Stimulated activated CD8-positive, alpha-beta memory T cell treated with anti-CD3 and anti-CD28 coated beads, Interleukin-12 subunit alpha, Interleukin-12 subunit beta, amount 100 ng/mL, for 4 hours (primary cell): ENCODE measurements at places on chromosomes 11 and 22.

DNA sequence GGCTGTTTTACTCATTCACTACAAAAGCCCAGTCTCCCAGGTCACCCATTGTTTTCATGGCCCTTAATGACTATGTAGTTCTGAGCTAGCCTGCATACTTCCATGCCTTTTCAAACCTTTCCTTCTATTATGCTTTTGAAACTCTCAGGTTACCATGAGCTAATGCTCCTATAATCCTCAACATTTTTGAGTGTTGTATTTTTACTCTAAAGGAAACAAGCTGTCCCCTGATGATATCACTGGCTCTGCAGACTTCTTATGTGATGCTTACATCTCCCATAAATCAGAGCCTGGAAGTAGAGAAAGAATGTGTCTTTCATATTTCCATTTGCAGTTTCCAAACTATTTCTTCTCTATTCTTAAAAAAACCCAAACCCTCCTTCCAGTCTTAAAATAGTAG, 159.0 kb upstream of the RAG2 start:
- no peak for DNase-seq

DNA sequence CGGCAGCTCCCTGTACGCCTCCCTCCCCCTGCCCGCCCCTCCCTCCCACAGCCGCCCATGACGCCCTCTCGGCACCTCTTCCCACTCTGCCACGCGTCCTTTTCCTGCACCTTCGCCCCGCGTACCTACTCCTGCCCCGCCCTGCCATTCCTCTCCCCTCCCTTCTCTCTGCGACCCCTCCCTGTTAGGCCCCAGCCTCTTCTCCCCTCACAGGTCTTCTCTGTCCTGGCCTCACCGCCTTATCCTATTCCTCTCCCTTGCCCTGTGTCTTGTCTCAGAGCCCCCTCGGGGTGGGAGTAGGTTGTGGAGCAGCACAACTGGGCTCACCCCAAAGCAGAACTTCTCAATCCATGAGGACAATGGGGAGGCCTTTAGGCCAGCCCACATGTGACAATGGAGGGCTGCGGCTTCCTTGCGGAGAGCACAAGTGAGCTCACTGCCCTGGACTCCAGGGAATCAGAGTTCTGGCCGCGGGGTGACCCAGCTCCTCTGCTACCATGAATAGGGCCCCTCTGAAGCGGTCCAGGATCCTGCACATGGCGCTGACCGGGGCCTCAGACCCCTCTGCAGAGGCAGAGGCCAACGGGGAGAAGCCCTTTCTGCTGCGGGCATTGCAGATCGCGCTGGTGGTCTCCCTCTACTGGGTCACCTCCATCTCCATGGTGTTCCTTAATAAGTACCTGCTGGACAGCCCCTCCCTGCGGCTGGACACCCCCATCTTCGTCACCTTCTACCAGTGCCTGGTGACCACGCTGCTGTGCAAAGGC, 539 bp downstream of the SLC35C1 start:
- DNase-seq: no peak

- DNase-seq: no peak
Measured at GRCh38 chr11:71279916-71280645, 27.7 kb upstream of the SHANK2 start.

DNA sequence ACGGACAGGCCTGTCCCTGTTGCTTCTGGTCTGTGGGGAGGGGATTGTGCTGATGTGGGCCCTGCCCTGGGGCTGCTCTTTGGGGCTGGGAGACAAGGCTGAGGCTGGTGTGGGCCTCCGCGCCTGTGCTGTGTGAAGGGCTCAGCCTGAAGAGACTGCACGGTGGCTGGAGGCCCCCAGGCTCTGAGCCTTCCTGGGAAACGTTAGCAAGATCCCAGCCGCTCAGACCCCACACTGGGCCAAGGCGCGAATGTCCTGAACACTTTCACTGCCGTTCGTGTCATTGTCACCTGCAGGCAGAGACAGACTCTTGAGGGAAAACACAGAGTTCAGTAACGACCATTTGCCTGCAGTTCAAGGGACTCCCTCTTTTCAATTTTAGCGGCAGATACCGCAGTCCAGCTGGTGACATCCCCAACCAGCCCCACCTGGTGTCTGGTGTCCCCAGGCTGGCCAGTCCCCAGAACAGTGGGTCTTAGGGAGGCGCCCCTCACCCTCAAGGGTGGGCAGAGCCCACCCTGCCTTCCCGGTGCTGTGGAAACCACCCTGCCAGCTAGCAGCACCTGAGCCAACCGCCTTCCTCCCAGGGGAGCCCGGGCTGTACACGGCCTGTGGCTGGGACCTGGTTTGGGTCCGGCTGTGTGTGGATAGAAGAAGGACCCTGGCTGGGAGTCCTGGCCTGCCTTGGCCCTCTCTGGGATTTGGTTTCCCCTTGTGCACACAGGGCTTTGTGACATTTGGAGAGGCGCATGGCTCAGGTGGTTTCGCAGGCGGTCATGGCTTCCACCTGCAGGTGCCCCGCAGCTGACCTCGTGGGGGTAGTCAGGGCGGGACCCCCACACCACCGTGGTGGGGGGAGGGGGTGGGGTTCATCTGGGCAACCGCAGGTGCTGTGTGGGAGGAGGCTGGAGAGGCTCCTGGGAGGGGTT, 5.7 kb downstream of the PANX2 start:
- no peak for DNase-seq

DNA sequence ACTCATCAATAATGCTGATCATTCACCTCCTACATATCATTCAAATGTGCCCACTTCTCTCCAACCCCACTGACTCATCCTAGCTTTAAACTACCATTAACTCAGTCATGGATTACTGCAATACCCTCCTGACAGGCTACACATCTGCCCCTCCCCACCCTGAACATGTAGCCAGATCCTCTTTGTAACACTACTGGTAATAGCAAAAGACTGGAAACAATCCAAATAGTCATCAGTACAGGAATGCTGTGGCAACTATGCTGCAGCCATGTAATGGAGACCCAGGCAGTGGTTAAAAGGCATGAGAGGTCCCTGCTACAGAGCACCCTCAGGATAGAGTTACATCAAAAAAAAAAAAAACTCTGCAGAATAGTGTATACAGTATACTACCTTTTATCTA, 16.6 kb downstream of the SLC43A3 start:
- DNase-seq: no peak

DNA sequence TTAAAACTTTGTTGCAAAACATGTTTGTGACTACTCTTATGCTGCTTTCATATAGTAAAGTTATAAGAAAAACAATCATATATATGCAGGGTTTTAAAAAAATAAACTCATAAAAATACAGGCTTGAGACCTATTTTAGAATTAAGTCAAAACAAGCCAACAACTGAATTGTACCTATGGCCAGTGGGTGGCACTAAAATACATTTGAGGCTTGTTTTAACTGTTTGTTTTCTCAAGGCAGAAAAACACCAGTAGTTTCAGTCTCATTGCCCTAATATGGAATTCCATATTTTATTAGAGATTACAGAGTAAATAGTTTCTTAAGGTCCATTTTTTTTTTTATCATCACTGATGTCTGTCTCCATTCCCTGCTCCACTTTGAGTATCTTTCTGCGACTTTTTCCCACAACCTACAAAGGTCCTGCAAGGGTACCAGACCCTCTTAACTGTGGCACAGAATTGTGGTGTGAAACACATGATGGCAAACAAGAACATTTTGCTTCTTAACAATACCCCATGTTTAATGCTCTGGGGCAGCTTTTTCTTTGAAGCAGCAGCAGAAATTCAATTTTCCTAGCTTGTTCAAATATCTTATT, 8.5 kb upstream of the CCDC89 start:
- DNase-seq: no peak

- no peak for DNase-seq
Measured at GRCh38 chr11:75350743-75351540, 519 bp downstream of the ARRB1 start.

DNA sequence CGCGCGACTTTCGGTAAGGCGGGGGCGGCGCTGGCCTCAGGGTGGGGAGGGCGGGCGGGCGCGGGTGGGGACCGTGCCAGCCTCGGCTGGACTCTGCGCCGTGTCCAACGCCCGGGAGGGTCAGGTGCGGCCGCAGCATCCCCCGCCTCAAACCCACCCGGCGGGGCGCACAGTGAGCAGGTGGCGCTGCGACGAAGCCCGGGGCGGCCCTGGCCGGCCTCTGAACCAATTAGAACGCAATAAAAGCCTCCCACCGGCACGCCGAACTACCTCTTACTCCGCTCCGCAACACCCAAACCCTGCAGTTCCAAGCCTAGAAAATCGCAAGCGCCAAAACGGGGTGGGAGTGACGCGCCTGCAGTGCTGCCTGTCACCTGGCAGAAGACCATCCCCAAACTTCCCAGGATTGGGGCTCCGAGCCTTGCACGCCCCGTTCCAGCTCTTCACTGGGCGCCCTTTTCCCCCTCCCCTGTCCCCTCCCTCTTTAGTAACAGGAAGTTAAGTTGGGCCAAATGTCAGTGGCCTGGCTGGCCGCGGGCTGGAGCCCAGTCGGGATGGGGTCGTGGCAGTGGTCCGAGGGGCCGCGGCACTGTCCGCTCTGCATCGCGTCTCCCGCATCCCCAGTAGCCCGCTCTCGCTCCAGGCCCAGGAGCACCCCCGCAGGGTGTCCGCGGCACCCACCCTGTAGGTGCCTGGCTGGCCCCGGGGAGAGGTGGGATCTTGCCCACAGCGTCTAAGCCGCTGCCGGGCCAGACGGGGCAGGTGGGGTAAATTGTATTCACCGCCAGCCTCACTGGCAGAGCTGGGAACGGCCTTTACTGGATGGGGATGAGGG, 541 bp downstream of the MICAL2 start:
- no peak for DNase-seq

DNA sequence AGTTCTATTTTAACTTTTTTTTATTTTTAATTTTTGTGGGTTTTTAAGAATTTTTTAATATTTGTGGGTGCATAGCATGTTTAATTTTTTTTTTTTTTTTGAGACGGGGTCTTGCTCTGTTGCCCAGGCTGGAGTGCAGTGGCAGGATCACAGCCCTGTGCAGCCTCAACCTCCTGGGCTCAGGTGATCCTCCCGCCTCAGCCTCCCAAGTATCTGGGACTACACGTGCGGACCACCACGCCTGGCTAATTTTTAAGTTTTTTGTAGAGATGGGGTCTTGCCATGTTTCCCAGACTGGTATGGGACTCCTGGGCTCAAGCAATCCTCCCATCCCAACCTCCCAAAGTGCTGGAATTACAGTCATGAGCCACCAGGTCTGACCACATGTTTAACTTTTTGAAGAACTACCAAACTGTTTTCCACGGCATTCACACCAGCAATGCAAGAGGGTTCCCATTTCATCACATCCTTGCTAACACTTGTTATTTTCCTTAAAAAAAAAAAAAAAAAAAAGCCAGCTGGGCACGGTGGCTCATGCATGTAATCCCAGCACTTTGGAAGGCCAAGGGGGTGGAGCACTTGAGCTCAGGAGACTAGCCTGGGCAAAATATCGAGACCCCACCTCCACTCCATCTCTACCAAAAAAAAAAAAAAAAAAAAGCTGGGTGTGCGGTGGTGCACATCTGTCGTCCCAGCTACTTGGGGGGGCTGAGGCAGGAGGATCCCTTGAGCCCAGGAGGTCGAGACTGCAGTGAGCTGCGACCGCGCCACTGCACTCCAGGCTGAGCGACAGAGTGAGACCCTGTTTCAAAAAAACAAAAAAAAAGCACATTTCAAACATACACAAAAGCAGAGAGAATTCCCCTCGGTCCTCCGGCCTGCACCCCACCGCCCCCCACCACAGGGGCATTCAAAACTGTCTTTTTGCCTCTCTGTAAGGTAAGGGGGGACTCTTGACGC, 16.7 kb upstream of the TXNRD2 start:
- DNase-seq: no peak

- DNase-seq: no peak
Measured at GRCh38 chr11:17506942-17507341, 30.3 kb upstream of the ABCC8 start.

DNA sequence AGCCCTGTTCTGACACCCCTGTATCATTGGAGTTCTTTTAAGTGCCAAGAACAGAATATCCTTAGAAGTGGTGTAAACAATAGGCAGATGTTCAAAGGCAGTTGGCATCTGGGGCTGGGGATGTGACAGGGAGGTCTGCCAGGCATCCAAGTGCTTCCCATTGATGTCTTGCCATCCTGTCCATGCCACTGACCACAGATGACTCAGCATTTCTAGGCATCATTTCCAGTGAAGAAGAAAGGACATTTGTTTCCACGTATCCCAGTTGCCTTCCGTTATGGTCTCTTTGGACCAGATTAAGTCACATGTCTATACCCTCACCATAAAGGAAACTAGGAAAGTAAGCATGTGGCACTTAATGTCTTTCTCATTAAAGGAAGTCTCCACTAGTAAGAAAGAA, 76.7 kb upstream of the BARX2 start:
- DNase-seq: no peak

DNA sequence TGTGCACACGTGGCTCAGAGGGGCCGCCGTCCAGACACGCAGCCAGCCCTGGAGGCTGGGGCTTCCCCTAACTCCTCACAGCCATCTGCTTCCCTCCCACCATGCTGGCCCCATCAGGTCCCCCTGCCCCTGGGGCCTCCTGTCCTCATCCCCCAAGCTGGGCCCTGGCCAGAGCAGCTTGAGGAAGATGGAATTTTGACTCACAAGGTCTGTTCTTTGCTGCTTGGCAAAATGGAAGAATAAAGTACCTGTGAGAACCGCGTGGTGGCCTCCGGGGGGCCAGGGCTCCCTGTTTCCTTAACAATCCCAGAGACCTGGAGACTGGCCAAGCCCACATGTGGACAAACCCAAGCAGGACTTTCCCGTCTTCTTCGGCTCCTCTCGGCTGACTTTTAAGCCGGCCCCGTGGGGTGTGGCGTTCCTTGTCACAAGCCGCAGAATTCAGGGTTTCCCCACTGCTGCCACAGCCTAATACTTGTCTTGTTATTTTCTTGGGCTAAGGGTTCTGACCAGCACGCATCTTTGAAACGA, 872.8 kb downstream of the BRD1 start:
- no peak for DNase-seq

DNA sequence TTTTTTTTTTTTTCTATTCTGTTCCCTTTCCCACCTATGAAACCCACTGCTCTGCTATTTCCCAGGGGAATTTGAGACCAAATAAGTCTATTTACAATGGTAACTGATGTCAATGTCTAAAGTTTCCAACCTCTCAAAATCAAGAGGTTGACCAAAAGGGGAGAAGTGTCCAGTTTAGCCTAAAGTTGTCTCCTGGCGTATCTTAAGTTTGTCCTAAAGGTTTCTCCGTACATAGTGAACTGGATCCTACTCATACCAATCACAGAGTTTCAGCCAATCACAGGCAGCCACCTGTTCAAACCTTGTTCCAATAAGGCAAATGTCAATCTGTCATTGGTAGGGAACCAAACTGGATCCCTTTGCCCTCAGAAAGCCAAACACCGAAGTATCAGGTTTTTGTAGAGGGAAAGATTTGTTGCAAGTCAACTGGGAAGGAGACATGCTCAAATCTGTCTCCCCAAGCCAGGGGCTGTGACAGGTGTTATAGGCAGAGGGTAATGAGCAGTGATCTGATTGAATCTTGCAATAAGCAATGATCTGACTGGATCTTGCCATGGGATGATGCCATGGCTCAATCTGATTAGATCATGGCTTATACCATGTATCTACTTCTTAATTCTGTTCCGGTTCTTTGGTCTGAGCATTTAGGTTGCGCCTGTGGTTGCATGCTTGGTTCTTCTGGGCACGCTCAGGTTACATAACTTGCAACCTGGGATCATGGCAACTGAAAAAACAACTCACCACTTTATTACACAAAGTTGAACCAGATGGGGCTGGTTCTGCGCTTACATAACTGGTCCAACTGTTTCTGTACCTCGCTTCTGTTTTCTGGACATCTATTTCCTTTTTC, 1.1 kb upstream of the VPS37C start:
- no peak for DNase-seq

GRCh38 chr22:29762263-29762662, 4.5 kb downstream of the ZMAT5 start:
- DNase-seq: no peak
